ENCODE measurements at places on chromosomes 4 and X.

GRCh38 chr4:36312511-36312910, 31.1 kb downstream of the DTHD1 start:
- DNase-seq: no peak

DNA sequence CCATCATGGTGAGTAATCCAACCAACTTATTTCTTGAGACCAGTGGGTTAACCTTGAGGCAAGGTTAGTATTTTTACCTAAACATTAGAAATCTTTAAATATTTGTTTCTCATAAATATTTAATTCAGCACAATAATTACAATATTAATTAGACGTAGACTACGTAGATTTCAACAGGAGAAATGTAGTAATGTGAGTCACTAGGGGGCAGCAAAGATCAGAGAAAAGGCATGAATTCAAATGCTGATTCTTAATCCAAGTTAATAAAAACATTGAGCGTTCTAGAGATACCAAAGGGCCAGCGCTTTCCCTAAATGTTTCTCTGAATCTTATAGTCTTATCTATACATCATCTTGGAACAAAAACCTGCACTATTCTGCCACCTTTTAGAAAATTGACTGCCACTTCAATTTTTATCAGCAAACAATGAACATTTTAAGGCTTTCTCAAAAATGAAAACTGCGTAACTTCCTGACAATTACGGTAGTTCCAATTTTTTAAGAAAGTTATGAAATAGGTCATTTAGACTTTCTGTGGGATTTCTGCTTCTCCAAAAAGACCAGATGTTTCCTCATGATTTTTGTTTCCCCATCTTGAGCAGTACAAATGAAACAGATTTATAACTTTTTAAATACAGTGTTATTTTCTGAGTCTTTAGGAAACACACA, 180.7 kb downstream of the GASK1B start:
- DNase-seq: no peak

DNA sequence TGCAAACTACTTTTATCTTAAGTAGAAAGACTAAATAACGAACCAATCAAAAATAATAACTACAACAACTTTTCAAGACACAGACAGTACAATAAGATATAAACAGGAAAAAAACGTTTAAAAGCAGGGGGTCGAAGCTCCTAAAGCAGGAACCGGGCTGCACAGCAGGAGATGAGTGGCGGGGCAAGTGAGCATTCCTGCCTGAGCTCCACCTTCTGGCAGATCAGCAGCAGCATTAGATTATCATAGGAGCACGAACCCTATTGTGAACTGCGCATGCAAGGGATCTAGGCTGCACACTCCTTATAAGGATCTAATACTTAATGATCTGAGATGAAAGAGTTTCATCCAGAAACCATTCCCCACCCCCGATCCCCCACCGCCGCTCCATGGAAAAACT, 146.2 kb downstream of the TEX11 start:
- no peak for DNase-seq

GRCh38 chr4:47814618-47815295, 23.1 kb downstream of the CORIN start:
- no peak for DNase-seq

DNA sequence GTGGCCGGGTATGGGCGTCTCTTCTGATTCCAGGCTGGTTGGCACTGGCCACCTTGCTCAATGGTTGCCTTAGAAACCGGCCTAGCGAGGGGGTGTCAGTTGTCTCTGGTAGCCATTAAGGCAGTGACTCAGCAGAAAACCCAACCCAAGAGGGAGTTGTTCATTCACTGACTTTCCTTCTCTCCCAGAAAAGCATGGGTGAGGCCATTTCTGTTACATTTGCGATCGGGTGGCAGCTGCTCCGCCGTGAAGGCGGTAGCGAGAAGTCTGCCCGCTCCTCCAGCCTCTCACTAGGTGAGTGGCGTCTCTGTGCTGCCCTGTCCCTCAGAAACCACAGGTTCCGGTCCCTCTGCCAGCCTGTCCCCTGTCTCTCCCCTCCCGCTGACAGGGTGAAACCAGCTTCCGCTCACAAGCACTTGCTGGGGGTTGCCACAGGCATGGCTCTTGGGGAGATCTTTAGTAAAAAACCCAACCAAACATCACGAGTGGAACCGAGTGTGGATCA, 17.4 kb downstream of the IRAK1 start:
- no peak for DNase-seq

DNA sequence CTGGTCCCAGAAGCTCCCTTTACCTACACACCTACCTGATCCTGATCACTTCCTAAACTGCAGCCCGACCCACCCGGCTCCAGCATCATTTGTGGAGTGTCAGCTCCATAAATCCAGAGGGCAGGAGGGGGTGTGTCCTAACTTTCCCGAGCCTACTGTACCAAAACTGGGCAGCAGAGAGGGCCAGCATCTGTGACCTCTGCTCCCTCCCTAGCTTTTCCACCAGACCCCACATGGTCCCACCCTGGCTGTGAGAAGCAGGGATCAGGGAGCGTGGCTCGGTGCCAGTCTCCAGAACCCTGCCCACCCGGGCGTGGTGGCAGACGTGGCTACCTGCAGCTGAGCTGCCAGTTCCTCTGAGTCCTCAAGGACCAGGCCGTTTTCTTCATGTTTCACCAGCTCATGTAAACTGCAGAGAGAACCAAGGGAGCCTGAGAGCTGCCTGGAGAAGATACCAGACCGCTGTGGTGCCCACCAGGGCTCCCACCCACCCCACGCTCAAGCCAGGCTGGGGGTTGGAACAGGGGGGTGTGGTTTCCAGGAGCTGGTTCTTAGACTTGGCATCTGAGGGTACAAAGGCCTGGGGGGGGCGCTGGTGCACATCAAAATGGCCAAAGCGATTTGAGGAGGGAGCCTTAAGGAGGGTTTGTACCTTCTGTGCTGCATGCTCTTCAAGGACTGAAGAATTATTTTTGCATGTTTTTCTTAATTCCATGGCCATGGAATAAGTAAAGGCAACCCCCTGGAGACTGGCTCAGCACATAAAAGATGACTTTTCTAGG, 76.7 kb upstream of the DRD5 start:
- DNase-seq: no peak

DNA sequence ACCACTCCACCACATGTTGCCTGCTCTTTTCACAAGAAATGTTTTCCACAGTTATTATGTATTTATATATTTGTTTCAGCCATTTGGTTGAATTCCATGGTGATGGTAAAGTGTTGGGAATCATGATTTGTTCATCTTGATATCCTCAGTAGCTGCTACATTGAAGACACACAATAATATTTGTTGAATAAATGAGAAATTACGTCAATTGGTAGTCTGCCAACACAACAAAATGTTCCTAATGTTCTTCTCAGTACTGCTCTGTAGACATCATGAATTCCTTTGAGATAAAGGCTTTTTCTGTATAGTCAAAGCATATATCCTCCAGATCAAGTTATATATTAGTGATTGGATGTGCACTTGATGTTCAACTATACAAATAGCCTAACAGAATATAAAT, 29.5 kb downstream of the CXXC4 start:
- DNase-seq: no peak

DNA sequence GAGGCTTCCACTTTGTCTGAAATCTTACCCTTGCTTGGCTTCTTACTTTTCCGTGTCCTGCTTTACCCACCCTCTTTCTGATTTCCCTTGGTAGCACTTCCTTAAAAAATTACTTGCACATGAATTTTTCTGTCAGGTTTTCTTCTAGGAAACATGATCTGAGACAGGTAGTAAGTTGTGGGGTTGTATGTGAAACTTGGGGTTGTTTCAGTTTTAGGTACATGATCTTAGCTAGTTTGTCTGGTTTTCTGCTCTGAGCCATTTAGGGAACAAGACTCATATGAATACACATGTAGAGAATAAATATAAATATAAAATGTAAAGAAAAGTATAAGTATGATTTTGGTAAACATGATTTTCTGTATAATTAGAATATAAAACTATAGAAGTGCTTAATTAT, 17.4 kb upstream of the ARMCX2 start:
- no peak for DNase-seq

GRCh38 chrX:99242001-99242400, 1168.1 kb downstream of the PCDH19 start:
- DNase-seq: no peak

DNA sequence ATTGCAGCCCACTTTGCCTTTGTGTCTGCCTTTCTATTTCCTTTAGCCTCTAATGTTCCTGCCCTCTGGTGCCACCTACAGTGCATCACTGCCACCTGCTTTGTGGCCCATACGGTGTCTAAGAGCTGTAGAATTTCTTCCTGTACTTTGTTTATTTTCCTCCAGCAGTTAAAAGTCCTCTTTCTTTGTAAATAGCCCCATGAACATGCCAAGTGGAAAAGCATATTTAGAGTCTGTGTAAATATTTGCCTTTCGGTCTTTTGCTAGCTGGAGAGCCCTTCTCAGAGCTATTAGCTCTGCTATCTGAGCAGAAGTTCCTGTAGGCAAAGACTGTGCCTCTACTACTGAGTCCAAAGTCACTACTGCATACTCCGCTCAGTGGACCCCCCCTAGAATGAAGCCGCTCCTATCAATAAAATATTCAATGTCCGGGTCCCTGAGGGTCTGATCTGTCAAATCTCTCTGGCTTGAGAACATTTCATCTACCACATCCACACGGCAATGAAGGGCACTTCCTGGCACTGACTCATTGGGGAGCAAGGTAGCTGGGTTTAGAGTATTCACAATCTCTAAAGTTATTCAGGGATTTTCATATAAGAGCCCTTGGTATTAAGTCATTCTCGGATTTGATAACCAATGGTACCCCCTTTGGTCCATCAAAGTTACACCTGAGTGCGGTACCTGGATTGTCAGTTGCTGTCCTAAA, 36.3 kb downstream of the SULT1E1 start:
- no peak for DNase-seq

GRCh38 chr4:98568941-98569663, 89.3 kb downstream of the TSPAN5 start:
- DNase-seq: no peak

DNA sequence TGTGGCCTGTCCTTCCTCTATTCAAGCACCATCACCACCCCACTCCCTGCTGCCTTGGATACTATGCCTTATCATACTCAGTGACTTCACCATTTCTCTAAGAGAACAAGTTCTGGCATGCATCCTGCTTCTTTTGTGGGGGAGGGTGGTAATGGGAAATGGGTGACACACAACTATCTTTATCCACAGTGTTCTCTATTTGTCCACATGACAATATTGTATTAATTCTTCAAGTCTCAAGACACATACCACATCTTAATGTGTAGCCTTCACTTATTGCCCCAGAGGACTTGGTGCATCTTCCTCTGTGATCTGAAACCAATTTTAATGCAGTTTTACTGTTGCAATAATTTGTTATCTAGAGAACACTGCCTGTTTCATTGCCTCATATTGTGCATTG, 29.3 kb upstream of the UGT2B7 start:
- DNase-seq: no peak

DNA sequence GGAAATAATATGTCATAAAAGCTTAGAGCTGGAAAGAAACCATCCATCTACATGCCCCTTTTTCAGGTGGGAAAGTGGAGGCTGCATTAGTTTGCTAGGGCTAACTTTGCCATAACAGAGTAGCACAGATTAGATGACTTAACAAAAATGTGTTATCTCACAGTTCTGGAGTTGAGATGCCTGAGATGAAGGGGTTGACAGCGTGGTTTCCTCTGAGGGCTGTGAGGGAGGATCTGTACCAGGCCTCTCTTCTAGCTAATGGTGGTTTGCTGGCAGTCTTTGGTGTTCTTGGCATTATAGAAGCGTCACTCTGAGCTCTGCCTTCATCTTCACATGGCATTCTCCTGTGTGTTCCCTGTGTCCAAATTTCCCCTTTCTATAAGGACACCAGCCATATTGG, 2.4 kb downstream of the CHRNA9 start:
- DNase-seq: no peak

DNA sequence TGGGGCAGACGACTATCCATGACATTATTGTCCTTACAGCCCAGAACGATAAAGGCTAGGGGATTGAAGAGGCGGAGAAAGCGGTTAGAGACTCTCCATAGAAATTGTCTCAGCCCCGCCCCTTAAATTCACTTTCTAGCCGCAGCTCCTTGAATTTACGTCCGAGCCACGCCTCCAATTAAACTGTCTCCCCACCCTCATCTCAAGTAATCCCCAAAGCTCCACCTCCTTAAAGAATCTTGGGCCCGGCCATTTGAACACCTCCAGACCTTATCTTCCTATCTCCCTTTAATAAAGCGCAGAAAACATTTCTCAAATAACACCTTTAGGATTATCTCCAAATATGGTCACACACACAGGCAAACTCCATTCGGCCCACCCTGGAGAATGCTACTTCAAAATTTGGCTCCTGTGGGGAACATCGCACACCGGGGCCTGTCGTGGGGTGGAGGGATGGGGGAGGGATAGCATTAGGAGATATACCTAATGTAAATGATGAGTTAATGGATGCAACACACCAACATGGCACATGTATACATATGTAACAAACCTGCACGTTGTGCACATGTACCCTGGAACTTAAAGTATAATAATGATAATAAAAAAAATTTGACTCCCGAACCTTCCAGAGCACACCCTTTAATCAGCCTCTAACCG, 7.2 kb upstream of the MAGIX start:
- DNase-seq: no peak

- no peak for DNase-seq
Measured at GRCh38 chr4:156173937-156174336, 220.3 kb upstream of the CTSO start.

DNA sequence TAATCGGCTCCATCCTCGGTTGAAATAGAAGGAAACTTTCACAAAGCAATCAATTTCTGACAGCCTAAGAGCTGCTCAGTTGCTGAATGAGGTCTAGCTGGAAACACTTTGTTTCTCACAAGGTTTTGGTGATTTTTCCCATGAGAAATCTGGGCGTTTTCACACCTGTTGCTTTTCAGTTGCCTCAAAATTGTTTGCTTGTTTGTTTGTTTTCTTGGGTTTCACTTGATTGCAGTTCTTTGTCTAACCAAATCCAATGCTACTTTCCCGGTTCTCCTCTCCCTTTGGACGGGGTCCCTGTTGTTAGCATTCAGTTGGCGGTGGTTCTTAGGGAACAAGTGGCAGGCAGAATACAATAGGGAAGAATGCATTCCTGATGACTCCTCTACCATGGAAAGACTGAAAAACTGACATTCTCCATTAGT, 135.5 kb downstream of the PALLD start:
- no peak for DNase-seq

DNA sequence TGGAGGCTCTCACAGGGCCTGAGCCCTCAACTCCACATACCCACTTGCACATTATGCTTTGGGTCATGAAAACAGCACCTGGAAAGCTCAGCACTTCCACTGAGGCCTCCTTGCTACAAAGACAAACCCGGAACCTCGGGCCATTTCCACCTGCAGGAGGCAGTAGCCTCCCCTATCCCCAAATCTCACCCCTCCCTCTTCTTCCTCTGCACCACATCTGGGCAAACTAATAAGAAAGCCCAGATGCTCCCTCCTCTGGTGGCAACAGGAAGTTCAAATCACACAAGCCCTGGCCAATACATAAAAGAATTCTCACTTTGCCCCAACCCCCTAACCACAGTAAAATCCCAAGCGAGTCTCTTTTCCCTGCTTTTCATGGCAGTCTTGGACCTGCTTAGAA, 136.4 kb downstream of the MAPK10 start:
- DNase-seq: no peak

GRCh38 chr4:39620551-39621313, 17.9 kb downstream of the SMIM14 start:
- DNase-seq: no peak

Measured in activated CD8-positive, alpha-beta memory T cell treated with anti-CD3 and anti-CD28 coated beads for 4 hours (primary cell).